GM12864 (cell line): ENCODE measurements at places on chromosomes 7 and 10.

DNA sequence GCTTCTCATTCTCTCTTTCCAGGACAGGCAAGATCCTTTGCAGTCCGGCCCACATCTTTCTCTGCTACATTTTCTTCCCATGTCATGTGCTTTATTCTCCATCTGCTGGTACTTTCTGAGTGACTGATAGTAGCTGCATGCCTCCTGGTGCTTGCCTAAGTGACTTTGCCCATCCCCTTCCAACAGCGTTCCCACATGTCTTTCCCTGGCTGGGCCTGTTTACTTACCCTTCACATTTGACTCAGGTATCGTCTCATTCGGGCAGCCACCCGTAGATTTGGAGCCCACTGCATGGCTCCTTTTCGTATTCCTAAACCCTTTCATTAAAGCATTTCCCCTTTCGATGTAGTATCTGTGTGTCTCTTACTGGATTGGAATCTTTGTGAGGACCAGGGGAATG, 24.6 kb downstream of the TYW1 start:
- no peak for DNase-seq

GRCh38 chr7:89200758-89201157, 405.2 kb upstream of the TEX47 start:
- DNase-seq = no peak

DNA sequence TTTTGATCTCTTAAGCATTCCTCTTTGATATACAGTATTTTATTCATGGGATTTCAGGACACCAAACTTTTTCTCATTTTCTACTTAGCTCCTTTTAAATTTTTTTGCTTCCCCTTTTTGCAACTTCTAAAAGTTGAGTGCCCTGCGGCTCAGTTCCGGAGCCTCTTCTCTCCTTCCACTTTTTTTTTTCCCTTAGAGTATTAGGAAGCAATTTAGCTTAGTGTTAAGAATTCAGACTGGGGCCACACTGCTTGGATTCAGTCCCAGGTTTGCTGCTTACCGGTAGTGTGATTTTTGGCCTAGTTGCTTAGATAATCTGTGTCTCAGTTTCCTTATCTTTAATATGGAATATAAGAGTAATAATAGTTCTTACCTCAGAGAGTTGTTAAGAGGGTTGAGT, 3.4 kb downstream of the STAM start:
- no peak for DNase-seq

- no peak for DNase-seq
These were observed 30.3 kb downstream of the TRDMT1 start for GRCh38 chr10:17171141-17171641.

DNA sequence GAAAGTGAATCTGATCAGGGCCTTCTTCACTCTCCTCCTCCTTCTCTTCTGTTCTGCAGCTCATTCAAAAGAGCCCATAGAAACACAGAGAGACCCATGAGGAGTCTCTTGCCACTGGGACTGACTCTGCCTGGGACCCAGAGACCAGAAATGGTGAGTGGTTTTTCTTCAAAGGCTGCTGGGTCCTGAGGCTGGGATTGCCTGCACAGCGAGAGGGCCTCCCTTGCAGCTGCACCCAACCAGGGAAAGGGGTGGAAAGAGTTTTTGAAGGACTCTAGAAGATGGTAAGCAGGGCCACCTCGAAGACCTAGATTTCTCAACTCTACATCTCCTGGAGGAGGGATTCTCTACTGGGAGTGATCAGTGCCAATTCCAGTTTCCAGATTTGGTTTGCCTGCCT, 15.5 kb upstream of the HOXA13 start:
- DNase-seq = no peak

- DNase-seq = no peak
These were observed 81.9 kb downstream of the RGS10 start for GRCh38 chr10:119460369-119461195.
